CD4-positive, alpha-beta T cell treated with Interleukin-17A for 4 hours (primary cell): ENCODE measurements at places on chromosomes 12 and 14.

GRCh38 chr12:29754235-29755189 is 29.2 kb downstream of the TMTC1 start:
- DNase-seq = no peak

- no peak for DNase-seq
Measured at GRCh38 chr12:107436836-107437235, 248.8 kb upstream of the PWP1 start.

- DNase-seq = no peak
Measured at GRCh38 chr12:727321-727720, 25.1 kb upstream of the WNK1 start.

DNA sequence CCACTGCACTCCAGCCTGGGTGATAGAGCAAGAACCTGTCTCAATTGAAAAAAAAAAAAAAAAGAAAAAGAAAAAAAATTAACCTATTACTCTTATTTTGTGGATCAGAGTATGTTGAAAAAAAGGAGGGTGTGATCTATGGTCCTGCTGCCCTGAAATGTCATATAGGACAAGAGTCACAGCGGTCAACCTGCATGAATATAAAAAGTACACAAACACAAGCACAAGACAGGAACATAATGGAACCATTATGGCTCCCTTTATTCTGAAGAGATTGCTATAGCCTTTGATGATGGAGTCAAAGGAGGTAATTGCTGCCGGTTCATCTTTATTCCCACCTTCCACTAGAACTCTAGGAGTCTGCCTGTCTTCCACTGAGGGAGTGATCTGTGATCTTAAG is 96.9 kb downstream of the NTN4 start:
- DNase-seq = no peak

DNA sequence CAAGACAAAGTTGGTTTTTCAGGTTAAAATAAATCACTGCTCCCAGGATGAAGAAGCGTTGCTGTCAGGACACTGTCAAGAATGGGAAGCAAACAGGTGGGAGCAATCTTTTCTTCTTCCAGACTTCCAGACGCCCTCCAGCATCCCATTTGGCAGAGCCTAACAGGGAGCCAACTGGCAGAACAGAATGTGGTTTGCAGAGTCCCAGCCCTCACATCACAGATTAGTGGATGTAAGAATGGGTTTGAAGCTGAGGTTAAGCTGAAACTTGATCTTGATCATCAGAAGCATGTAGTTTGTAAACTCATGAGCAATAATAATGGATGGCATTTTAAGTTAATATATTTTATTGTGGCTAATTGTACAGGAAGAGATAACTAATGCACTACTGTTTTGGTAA is 636.4 kb downstream of the SLC6A15 start:
- DNase-seq = no peak

GRCh38 chr14:97280526-97280925 is 483.3 kb downstream of the VRK1 start:
- no peak for DNase-seq

GRCh38 chr12:43835656-43836474 is at the start of gene TMEM117:
TMEM117 (plus strand) TSS chr12:43836081.
- peak; percentile 76 for DNase-seq

DNA sequence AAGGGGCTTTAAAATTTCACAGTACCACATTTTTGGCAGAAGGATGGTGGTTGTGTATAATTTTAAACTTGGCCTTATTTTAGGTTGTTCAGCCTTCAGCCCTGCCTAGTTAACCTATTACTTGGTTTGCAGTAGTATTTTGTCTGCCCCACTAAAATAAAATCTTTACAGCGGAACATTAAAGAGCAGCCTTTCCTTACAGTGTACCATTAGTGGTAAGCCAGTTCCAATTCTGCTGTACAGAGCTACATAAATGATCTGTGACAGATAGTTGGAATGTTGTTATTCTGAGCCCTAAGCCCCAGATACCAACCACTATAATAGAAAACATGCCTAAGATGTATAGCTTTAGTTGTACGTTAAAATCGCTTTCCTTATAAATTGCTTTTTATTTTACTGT is 56.2 kb downstream of the SLC38A6 start:
- DNase-seq = no peak

GRCh38 chr14:39704594-39704993 is 272.4 kb upstream of the FBXO33 start:
- no peak for DNase-seq

- no peak for DNase-seq
Measured at GRCh38 chr14:20986811-20987210, 3.0 kb upstream of the METTL17 start.

- no peak for DNase-seq
Measured at GRCh38 chr12:16021676-16022075, 110.5 kb downstream of the DERA start.

GRCh38 chr12:70330158-70330557 is 35.9 kb upstream of the KCNMB4 start:
- DNase-seq = no peak

- DNase-seq = no peak
Measured at GRCh38 chr14:50379563-50379962, 17.1 kb downstream of the CDKL1 start.

GRCh38 chr12:30985814-30986452 is 59.4 kb downstream of the TSPAN11 start:
- DNase-seq = no peak

DNA sequence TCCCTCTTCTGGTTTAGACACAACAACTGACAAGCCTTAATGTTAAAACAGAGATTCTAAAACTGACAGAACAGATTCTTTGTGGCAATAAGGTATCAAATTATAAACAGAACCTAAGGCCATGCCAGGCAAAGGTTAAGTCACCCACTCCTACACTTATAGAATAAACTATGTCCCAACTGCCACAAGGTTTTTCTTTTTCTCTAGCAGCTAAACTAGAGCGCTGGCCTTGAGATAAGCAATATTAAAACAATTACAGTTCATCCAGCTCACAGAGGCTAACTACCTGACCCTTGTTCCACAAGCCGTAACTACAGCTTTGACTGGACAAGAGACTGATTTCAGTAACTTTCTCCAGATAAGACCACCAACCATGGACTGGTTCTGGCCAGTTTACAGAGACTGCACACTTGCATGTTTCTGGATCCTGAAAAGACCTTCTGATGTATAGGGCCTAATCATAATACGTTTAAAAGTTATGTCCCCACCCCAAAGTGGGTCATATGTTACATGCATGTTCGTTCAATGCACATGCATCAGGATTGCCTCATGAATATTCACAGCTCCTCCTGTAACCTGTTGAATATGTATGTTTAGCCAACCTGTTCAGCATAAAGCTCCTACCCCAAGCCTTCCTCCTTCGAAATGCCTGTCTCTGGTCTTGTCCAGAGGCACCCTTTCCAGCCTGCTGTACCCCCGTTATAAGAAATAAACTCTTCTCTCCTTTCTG is 61.9 kb upstream of the VASH1 start:
- DNase-seq = no peak

DNA sequence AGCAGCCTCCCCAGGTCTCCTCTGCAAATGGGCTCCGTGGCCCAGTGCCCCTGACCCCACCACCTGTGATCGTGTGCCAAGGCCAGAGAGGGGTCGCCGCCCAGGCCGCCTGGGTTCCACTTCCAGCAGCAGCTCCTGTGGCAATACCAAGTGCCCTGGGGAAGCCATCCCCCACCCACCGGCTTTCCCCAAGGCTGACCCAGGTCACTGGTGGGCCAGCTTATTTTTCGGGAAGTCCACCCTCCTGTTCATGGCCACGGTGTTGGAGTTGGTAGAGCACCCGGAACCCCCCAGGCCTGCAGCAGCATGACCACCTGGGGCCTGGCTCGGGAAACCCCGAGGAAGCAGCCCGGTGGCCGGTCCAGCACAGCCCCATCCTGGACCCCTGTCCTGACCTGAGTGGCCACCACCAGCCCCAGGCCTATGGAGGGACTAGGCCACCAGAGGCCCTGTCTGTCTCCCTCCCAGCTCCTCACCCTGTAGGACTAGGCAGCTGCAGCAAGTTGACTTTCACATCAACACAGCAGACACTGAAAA is 40.8 kb upstream of the OASL start:
- DNase-seq = no peak

DNA sequence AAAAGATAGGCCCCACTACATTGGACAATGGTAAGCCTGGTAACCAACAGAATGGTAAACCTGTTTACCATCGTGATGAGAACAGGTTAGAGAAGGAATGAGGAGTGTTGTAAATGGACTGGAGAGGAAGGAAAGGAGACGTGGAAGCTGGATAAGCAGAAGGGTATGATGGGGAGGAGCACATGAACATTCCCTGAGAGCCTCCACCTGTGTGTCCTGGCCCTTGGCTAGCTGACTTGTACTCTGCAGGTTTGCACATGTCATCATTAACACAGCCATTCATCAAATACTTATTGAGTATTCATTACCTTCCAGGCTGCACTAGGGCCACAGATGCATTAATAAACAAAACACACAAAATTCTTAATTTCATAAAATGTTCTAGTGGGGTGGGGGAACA is 4.3 kb upstream of the IL26 start:
- DNase-seq = no peak

- no peak for DNase-seq
Measured at GRCh38 chr12:112252184-112252583, 126.8 kb downstream of the TRAFD1 start.

DNA sequence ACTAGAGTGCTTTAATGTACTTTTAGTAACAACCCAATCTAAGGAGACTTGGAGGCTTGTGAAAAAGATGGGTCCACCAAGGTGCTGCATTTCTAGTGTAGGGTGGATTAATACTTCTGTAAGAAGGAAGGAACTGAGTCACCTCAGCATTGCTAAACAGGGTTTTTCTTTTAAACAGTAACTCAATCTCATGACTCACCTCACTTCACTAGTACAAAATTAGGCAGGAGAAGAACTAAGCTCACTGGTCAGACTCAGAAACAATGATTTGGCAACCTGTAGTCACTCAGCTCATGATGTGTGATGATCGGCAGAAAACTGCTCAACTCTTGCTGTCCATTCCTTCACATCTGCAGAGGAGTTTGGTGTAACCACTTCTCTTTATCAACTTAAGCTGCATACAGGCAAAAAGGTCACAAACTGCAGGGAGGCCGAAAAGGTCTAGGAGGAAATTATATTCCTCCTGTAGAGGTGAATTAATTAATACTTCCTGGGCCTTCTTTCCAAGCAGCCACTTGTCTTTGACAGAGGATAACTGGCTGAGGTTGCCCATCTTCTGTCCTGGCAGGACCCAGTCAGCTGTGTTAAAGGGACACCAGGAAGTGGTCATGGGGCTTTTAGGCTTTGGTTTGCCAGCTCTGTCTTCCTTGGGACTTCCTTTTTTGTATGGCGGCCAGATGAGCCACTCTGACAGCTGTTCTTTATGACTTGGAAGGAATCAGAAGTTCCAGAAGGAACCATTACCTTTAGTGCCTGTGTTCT is 466.9 kb downstream of the FUT8 start:
- no peak for DNase-seq

DNA sequence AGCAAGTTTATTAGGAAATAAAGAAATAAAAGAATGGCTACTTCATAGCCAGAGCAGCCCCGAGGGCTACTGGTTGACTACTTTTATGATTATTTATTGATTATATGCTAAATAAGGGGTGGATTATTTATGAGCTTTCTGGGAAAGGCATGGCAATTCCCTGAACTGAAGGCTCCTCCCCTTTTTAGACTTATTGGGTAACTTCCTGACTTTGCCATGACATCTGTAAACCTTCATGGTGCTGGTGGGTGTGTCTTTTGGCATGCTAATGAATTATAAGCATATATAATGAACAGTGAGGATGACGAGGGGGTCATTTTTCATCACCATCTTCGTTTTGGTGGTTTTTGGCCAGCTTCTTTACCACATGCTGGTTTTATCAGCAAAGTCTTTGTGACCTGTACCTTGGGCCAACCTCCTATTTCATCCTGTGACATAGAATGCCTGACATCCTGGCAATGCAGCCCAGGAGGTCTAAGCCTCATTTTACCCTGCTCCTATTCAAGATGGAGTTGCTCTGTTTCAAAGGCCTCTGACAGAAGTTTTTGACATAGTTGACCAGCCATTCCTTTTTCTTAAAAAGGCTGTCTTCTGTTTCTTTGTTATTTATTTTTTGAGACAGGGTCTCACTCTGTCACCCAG is 11.1 kb upstream of the PTGES3 start:
- DNase-seq = no peak

DNA sequence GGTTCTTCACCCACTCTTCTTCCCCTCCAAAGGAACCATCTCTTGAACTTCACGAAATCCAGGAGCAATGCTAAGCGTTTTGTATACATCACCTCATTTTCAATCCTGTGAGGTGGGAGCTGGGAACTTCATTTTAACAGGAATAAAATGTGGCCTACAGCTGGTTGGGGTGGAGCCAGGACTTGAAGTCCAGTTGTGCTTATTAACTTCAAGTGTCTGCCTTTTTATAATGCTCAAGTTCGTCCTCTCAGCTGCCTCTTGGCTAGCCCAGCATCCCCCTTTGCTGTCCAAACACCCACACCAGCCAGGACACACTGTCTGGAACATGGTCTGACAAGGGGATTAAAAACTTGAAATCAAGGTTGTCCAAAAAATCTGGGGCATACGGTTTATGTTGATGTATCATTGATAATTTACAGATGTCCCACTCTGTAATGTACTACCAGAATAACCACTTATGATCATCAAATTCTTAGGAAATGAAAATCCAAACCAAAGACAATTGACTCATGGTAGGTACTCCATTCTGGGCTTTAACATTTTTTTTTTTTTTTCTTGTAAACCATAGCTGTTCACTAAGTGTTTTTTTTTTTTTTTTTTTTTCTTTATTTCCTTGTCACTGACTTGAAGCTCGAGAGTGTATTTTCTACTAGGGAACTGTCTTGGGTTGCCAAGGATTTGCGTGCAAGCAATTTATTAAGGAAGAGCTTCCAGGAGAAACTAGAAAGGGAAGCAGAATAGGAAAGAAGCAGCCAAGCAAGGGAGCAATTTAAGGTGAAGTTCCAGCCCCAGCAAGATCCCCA is 252.3 kb downstream of the EFCAB11 start:
- no peak for DNase-seq

GRCh38 chr14:68397371-68397811 is 395.5 kb downstream of the ZFP36L1 start:
- no peak for DNase-seq

- DNase-seq = peak; percentile 37
Measured at GRCh38 chr12:12474471-12474928, 88.2 kb downstream of the DUSP16 start.

GRCh38 chr14:21059842-21060613 is 2.4 kb downstream of the RNASE8 start:
- DNase-seq = no peak

DNA sequence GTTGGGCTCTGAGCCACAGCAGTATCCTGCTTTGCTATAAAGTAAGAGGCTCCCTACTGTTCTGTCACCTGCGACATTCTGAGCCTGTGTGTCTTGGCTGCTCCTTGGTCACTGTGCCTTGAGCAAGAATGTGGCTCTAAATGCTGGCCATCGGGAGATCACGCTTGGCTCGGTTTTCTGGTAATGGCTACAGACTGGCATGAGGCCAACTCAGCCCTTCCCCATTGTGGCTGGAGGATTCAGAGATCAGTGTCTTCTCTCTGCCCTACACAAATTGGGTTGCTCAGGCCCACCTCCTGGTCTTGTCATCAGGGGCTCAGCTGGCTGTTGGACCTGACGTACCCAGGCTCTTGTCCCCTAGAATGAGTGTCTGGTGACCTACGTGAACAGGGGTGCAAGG is 94.5 kb downstream of the PLXNC1 start:
- DNase-seq = no peak
